ENCODE measurements at places on chromosomes 2 and 18. TPM values are rescaled to one million over a fixed set of nuclear protein-coding genes. Genes with fewer than 3 reads are reported as not detected.

GRCh38 chr2:224442071-224442967 is 40.4 kb upstream of the FAM124B start:
- no peak for DNase-seq

GRCh38 chr2:189542145-189542882 is 38.3 kb downstream of the SLC40A1 start:
- no peak for DNase-seq

DNA sequence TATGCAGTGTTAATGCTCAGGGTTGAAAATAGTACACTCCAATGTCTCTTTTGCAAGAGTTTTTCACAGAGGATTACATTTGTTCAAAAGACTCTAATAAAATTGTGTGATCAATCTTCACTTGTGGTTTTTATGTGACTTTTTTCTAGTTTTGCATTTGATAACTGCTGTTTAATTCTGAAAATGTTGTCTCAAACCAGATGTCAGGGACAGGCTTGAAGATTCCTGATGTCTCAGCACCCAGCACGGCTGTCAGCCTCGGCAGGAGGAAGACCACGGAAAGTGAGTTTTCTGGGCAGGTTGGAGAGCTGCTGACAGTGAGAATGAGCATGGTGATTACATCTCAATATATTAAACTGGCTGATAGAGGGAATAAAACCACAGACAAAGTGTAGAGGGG is 9.1 kb downstream of the SOX11 start:
- DNase-seq, result no peak

DNA sequence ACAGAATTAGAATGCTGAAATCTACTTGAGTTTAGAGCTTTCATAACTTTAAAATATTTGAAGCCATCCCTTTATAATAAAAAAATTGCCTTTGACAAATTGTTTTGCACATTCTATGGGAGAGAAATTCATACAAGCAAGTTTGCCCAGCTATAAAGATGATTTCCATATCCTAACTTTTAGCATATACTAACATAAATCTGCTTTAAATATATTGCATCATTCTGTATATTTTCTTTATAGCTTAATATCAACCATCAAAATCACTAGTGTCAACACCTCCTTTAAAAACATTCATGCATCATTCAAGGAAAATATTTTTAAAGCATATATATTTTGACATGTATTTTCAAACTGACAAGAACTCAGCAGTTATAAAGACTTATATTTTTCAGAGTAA is 49.9 kb downstream of the WDPCP start:
- DNase-seq, result no peak

DNA sequence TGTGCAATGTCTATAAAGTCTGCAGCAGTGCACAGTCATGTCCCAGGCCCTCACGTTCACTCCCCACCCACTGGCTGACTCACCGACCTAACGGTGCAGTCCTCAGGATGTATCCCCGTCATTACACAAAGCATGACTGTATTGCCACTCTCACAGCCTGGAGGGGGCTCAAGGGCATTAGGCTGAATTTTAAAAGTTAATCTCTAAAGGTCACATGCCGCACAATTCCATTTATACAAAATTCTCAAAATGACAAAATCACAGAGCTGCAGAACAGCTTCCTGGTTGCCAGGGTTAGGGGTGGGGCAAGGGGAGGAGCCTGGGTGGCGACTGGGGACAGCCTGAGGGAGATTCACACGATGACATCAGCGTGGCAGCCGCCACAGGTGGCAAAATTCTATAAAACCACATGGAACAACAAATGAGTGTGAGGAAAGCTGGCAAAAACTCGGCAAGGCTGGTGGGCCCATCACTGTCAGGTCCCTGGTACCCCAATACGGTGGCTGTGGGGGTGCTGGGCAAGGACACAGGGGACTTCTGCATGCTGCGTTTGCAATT is 97.6 kb downstream of the NDUFA10 start:
- peak; percentile 59 for DNase-seq

DNA sequence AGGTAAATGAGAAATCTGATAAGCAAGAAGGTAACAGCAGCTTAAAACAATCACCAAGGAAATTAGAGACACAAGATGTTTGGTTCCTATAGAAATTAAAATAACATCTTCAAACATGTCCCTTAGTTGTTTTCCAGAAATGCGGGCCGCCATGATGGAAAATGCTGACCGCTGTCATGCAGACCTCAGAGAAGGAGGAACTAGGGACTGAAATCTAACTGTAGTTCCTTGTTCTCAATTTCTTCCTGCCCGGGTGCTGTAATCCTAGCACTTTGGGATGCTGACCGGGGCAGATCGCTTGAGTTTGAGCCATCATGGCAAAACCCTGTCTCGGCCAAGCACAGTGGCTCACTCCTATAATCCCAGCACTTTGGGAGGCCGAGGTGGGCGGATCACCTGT is 51.1 kb downstream of the TEX51 start:
- DNase-seq, result no peak

GRCh38 chr2:140205093-140205492 is 1424.9 kb upstream of the NXPH2 start:
- DNase-seq, result no peak

DNA sequence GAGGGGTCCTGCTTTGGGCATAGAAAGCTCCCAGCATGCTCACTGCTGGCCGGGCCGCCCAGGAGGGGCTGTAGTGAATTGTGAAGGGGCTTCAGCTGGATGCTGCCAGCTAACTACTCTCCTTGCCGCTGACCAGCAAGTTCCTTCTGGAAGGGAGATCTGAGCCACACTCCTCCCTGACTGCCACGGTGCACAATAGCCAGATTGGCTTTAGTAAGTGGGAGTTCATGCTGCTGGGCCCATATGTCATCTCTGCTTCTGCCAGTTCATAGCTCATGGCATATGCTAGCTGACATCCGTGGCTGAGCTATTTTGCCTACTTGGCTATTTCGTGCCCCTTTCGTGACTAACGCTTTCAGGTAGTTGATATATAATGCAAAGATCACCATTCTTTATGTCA is 51.6 kb upstream of the ROCK2 start:
- DNase-seq, result no peak

The HIBCH gene
- 32.2 TPM for total RNA-seq

GRCh38 chr2:122988395-122989221 is 1036.5 kb upstream of the CNTNAP5 start:
- DNase-seq, result no peak

DNA sequence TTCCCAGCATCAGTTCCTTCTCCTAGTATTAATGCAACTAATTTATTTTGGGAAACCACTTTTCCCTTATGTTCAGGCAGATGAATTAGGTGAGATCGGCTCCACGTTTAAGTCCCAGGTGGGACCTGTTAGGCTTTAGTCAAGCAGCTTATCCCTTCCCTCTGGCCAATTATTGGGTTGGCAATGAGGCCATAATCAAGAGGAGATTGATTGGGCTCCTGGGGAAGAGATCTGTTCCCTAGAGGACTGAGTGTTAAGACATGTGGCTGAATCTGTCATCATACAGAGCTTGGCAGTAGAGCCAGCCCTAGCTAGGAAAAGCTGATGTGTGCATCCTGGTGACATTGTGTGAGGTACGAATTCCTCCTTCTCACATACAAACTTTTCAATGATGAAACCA is 104.4 kb downstream of the PTH2R start:
- DNase-seq, result no peak

DNA sequence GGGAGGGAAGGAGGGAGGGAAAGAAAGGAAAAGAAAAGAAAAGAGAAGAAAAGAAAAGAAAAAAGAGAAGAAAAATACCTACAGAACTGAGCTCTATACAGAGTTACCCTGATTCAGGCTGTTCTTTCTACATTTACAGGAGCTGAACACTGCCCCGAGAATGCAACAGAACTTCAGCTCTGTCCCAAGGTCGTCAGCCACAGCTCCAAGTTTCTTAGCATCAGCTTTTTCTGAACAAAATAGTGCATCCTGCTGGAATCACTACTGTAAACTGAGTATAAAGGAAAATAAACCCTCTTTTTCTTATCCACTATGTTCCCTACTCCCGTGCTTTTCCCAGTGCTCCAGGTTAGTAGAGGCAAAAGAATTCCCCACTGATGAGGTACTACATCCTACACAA is 4.7 kb upstream of the PPP4R1 start:
- DNase-seq, result no peak

GRCh38 chr2:85995648-85996529 is 107.1 kb upstream of the ST3GAL5 start:
- no peak for DNase-seq

The COL4A3 gene
- not detected for total RNA-seq

The D2HGDH gene
- total RNA-seq, result 22.9 TPM

The EIF2AK3 gene
- total RNA-seq, result 15.0 TPM

The LIPG gene
- total RNA-seq, result not detected

DNA sequence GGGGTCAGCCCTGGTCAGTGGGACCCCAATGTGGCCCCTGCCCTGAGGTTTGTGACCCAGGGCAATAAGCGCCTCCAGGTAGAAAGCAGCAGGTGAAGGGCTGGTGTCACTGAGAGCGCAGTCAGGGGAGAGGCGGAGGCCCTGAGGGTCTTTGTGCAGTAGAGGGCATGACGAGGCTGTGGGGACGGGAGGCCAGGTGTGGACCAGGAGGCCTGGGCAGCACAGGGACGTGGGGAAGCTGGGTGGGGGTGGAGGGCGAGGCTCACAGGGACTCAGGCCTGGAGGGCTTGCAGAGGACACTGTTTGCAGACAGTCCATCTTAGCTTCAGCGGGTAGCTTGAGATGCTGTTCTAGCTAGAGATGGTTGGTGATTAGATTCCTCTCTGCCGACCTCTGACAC is 32.0 kb downstream of the TRAF3IP1 start:
- no peak for DNase-seq

The CRYGC gene
- not detected for total RNA-seq

- DNase-seq, result no peak
These were observed 301.8 kb upstream of the GALNT5 start for GRCh38 chr2:156955701-156956100.

The HOXD4 gene
- not detected for total RNA-seq

The CCL20 gene
- total RNA-seq, result 5.0 TPM

DNA sequence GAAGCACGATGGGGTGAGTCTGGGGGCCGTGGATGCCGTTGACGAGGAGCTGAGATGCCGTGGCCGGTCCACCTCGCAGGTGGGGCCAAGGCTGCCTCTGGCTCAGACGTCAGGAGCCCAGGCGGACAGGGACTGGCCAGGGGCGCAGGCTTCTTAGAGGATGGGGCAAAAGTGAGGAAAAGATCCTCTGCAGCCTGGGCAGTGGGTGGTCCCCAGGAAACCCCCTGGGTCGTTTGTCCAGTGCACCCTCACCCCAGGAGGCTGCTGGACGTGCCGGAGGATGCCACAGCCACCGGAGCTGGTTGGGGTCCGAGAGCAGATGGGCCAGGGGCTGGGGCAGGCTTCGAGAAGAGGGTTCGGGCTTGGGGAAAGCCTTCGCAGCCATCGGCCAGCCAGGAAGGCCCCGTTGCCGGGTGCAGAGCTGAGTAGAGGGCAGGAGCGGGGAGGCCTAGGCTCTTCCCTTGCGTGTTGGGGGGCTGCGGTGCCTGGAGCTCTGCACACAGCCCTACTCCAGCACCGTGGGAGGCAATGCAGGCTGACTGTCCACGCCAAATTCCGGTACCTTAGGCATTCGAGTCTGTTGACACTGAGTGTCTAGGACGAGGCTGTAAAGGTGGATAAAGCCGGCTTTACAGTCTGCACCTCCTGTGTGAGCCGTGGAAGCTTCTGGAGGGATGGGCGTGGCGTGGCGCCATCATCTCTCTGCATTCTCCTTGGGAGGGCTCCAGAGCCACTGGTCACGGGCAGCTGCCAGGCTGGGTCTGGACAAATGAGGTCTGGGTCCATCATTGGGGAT is 18.8 kb downstream of the GPC1 start:
- no peak for DNase-seq

The IL18R1 gene
- total RNA-seq, result 17.9 TPM

The PAX3 gene
- not detected for total RNA-seq

- no peak for DNase-seq
These were observed 424.0 kb upstream of the CDH7 start for GRCh38 chr18:65326805-65327204.

DNA sequence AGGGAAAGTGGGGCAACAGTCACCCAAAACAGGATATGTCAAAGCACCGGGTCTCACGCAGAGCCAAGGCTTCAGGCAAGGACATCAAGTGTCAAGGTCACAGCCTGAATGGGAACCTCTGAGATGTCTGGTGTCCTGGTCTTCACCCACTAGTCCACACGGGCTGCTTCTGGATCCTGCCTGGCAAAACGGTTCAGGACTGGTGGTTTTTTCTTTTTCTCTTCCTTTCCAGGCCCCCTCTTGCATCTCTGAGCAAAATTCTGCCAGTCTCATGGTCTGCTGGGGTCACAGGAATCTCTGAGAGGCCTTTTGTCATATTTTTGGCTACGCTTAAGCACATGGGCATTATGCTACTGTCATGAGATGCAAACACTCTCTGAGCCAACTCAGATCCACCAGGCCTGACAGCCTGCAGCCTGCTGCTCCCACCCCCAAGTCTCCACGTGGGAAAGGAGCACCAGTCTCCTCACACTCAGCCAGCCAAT is 518.2 kb upstream of the ZEB2 start:
- DNase-seq, result no peak

- DNase-seq, result no peak
These were observed 40.4 kb downstream of the CYRIA start for GRCh38 chr2:16625201-16625729.

- no peak for DNase-seq
These were observed 16.9 kb downstream of the WNT10A start for GRCh38 chr2:218897394-218898108.

GRCh38 chr2:132751836-132752235 is 81.8 kb upstream of the LYPD1 start:
- no peak for DNase-seq

DNA sequence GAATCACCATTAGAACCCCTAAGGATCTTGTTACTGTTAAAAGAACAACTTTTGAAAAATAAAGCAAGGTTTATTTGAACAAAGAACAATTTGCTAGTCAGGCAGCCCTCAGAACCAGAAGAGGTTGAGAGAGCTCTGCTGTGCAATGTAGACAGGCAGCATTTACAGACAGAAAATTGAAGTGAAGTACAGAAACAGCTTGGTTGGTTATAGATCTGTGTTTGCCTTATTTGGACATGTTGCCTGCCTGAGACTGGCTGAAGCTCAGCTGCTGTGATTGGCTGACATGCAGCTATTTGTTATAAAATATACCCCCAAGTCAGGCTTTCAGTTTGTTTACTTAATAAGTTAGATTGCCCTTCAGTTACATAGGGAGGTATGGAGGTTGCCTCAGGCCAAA is 12.5 kb downstream of the MSTN start:
- no peak for DNase-seq

The LRP2 gene
- 0.07 TPM for total RNA-seq

DNA sequence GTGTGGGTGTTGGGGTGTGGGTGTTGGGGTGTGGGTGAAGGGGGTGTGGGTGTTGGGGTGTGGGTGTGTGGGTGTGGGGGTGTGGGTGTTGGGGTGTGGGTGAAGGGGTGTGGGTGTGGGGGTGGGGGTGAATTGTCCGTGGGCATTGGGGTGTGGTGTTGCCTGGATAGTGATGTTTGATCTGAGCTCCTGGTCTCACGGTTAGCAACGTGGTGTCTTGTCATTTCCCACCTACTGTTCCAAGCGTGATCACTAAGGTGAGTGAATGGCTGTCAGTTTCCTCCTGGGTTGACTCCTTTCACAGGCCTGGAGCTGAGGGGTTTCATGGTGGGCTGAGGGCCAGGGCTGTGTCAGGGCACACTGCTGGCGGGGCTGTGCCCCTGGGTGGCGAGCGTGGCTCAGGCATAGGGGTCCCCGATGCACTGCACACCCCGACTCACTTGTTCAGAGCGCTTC is 27.2 kb downstream of the RTP5 start:
- DNase-seq, result no peak

- no peak for DNase-seq
These were observed 223.3 kb downstream of the MTX2 start for GRCh38 chr2:176492583-176492982.
